Right cardiac atrium (tissue), 5 donors: ENCODE measurements at places on chromosomes 5 and 9. TPM values are rescaled to one million over a fixed set of nuclear protein-coding genes. Genes with fewer than 3 reads are reported as not detected.

Gene TAF1L
- total RNA-seq: not detected

Gene SLCO4C1
- 0.03 TPM for total RNA-seq

Gene RAB3C
- total RNA-seq: 0.53 TPM

Gene NEUROG1
- total RNA-seq: not detected

Gene TTC39B
- 2.9 TPM for total RNA-seq

Gene PGM5
- 485 TPM for total RNA-seq

- DNase-seq: no peak
Observed at GRCh38 chr5:38994324-38994927, 79.8 kb downstream of the RICTOR start.

GRCh38 chr5:167513381-167513780, 778.1 kb upstream of the WWC1 start:
- DNase-seq: no peak

DNA sequence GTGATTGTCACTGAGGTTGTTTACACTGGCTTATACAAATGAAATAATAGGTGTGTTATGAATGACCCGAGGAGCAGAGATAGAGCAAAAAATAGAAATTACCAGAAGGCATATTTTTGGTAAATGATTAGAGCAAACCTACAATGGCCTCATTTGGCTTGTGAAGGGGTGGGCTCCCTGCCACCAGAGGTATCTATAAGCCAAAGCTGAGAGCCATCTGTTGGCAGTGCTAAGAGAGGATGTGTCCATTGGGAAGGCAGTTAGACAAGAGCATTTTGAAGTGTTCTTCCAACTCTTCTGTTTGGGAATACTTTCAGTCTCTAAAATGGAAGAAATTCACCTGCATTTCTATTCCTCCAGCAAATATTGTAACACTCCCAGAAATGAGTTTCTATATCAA, 10.6 kb downstream of the NIPAL4 start:
- DNase-seq: no peak

- no peak for DNase-seq
Observed at GRCh38 chr5:133902511-133903118, 65.8 kb downstream of the C5orf15 start.

DNA sequence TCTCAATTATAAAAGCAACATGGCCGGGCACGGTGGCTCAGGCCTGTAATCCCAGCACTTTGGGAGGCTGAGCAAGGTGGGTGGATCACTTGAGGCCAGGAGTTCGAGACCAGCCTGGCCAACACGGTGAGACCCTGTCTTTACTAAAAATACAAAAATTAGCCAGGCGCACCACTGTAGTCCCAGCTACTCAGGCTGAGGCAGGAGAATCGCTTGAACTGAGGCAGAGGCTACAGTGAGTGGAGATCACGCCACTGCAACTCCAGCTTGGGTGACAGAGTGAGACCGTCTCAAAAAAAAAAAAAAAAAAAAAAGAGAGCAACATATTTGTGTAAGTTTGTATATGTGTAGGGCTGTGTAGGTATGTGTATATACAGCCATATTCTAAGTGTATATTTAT, 7.5 kb downstream of the RPS6 start:
- no peak for DNase-seq

DNA sequence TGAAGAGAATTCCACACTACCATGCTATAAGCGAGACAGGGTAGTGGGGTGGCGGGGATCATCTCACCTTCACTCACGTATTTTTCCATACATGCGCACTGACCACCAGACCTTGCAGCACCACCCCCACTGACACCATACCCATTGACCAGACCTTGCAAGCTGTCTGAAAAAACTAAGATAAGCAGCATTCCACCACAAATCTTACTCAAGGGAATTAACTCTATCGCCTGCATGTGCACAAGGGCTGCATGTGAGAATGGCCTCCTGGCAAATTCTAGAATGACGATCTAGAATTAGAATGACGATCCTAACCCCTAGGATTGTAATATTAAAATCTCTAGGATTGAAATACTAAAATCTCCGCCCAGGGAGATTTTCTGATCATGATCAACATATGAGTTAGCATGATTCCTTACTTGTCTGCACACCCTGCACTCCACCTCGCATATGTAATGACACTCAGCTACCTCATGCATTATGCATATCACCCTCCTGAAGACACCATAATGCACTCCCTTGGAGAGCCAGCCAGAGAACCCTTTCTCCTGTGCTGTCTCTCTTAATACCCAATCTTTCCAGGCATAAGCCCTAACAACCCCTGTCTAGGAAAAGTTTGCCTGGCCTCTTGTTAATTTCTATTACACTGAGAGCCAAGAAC, 11.7 kb downstream of the SOX30 start:
- no peak for DNase-seq

GRCh38 chr5:76764374-76764773, 48.4 kb downstream of the F2R start:
- DNase-seq: no peak

DNA sequence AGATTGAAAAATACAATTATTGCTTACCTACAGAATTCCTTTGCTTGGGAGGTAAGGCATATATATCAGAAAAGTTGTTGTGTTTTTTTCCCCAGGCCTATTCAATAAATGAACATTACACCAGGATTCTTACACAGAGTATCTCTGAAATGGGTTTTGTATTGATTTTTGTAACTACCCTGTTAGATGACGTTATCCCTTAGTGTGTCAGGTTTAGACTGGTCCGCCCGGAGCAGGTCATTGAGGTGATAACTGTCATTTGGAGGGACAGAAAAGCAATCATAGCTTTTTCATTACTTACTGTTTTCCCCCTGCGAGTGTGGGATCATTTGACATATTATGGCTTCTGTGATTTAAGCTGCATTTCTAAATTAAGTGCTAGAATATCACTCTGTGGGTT, 715.2 kb upstream of the ADAMTS16 start:
- DNase-seq: no peak

GRCh38 chr5:89998519-89999305, 410.8 kb downstream of the CETN3 start:
- DNase-seq: no peak
